NCI-H187 treated with DMSO at 0.1 percent for 48 hours (cell line): ENCODE measurements at places on chromosomes 6 and 20.

- DNase-seq, result no peak
Observed at GRCh38 chr20:219290-220115, 7.6 kb upstream of the DEFB129 start.

DNA sequence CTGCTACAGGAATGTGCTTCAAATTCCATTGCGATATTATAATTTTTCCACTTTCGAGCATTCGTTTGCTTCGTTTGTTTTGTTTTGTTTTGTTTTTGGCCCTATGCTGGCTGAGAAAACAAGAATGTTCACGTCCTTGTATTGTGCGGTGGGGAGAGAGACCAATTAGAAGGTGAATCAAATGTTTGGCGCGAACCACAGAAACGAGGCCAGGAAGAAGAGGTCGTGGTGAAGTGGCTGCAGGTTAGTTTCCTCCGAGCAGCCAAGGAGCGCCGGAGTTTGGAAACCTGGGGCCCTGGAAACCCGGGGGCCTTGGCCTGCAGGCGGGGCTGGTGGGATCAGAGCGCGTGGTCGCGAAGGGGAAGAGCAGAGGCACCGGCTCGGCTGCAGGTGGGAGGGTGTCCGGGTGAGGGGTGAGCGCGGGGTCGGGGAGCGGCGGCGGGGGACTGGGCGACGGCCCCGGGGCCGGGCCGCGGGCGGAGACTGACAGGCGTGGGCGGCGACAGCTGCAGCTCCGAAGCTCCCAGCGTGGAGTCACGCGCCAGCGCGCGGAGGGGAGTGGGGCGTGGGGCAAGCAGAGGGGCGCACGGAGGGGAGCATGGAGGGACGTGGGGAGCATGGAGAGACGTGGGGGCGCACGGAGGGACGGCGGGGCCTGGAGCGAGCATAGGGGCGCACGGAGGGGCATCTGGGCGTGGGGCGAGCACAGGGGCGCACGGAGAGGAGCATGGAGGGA is 141.5 kb upstream of the PDE10A start:
- no peak for DNase-seq

GRCh38 chr6:154468760-154469159 is 41.7 kb downstream of the CNKSR3 start:
- no peak for DNase-seq

DNA sequence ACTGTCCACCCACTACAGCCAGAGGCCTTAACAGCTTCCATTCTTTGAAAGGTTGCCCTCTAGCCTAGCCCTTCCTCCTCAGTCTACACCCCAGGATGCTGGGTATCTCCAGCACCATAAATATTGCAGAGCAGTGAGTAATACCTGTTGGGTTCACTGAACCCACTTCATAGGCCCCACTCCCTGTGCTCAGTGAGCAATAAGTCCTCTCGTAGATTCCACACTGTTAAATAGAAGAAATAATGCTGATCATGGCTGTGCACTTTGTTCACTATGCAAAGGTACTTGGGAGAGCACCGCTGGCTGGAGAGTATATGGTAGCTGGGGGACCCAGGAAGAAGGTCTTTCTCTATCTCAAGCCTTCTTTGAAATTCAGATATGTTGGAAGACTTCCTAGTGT is 87.3 kb downstream of the RSPH3 start:
- DNase-seq, result no peak

DNA sequence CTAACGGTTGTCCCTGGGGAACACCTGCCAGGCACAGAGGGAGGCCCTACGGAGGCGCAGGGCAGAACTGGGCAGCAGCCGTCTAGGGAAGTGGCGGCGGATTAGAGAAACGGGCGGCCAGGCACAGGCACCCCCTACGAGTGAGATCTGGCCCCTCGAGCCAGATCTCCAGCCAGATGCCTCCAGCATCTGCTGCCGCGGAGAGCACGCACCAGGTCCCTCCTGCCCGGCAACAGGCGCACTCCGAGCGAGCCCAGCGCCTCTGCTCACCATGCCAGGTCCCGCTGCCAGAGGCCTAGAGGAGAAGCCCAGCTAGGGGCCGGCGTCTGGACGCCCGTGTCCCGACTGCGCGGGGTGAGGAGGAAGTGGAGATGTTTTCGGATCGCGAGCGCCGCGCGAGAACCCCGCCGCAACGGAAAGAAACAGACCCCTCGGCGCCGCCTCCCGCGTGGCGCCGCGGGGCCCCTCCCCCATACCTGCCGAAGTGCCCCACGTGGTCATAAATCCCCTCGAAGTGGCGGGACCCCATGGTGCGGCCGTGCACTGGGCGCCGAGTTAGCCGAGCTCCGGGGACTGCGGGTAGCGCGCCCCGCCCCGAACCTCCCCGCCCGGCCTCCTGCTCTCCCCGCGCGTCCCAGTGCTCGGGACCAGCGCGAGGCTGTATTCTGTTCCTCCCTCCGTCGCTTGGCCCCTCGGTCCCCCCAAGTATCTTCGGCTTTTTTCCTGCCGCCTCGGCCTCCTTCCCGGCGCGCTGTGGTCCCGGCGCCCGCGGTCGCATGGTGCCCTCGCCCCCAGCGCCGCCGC is at the start of gene SLC22A16:
Gene SLC22A16, minus strand, starts transcription at position 568 of the 804 bp plus-strand sequence. Its CDS starts 39 bp downstream, at position 529.
- no peak for DNase-seq

- DNase-seq, result no peak
Observed at GRCh38 chr6:25318589-25318988, 39.4 kb downstream of the CARMIL1 start.
